ENCODE measurements at places on chromosomes 13 and 19.
A peak's percentile ranks its signal among the peaks of the same experiment; 100 is the strongest.

GRCh38 chr13:28743020-28743419 is 24.2 kb upstream of the SLC46A3 start:
- DNase-seq = no peak

GRCh38 chr13:45626731-45627374 is 11.3 kb upstream of the ERICH6B start:
- DNase-seq = no peak

DNA sequence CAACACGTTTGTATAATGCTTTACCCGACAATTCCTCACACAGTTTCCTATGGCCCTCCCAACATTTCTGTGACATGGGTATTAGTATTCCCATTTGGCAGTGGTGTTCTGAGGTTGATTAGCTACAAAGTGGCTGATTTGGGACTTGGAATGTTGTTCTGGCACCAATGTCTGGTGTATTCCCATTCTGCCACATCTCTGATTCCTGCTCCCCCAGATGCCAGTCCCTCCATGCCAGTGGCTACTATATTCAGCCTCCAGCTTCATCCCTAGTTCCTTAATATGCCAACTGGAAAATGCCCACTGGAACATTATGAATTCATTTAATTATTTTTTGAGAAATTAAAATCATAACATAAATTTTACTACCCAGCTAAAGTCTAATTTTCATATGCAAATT is 60.6 kb upstream of the NBEA start:
- no peak for DNase-seq

- DNase-seq = no peak
These were observed 1315.4 kb downstream of the PCDH9 start for GRCh38 chr13:65914716-65915115.

DNA sequence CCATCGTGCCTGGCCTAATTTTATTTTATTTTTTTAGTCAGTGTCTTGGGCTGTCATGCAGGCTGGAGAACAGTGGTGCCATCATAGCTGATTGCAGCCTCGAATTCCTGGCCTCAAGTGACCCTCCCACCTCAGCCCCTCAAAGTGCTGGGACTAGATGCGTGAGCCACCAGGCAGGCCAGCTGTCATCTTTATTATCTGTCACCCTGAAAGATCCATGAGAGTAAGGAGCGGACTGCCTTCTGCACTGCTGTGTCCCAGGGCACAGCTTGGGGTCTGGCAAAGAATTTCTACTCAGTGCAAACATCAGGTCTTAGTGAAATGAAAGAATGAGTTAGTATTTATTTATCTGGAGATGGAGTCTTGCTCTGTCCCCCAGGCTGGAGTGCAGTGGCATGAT is 9.5 kb upstream of the TLE5 start:
- no peak for DNase-seq

DNA sequence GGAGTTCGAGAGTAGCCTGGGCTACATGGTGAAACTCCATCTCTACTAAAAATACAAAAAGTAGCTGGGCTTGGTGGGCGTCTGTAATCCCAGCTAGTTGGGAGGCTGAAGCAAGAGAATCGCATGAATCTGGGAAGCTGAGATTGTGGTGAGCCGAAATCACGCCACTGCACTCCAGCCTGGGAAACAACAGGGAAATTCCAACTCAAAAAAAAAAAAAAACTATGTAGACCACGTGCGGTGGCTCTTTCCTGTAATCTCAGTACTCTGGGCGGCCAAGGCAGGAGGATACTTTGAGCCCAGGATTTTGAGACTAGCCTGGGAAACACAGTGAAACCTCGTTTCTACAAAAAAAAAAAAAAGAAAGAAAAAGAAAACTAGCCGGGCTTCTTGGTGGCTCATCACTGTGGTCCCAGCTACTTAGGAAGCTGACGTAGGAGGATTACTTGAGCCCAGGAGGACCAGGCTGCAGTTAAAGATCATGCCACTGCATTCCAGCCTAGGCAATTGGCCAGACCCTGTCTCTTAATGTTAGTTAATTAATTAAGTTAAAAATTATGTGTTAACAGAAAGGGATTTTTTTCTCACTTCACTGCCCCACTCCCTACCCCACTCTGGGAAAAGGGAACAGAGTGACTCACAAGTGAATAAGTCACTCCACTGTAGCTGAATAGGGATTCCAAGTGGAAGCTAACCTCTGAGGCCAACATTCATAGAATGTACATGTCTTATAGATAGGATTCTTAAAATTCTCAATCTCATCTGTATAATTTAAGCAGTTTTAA is 2.2 kb downstream of the ZNF83 start:
- no peak for DNase-seq

DNA sequence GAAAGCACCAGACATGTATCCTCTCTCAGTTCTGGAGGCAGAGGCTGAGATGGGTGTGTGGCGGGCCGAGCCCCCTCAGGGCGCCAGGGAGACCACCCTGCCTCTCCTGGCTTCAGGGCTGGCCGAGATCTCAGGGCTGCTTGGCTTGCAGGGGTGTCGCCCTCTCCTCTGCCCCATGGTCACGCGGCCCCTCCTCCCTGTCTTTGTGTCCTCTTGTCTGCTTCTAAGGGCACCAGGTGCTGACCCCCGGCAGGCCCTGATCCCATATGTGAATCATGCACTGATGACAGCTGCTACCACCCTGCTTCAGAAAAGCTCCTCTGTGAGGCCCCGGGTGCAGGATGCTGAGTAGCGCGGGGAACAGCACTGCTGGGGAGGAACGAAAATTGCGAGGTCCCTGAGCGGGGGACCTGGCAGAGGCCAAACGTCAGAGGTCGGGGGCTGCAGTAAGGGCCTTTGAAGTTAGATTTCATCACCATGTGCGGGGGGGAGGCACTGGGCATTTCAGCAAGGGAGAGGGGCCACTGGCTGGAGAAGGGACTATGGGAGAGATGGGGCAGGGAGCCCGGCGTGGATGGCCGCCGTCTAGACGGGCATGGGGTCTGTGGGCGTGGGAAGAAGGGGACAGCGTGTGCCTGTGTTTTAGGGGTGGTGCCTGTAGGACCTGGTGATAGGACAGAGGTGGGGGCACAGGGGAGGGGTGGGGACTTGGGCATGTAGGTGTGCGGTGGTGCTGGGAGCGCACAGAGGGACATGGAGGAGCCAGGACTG is 125.2 kb downstream of the KDM4B start:
- no peak for DNase-seq

GRCh38 chr19:39200803-39201115 is 3.3 kb downstream of the SYCN start:
- DNase-seq = no peak

DNA sequence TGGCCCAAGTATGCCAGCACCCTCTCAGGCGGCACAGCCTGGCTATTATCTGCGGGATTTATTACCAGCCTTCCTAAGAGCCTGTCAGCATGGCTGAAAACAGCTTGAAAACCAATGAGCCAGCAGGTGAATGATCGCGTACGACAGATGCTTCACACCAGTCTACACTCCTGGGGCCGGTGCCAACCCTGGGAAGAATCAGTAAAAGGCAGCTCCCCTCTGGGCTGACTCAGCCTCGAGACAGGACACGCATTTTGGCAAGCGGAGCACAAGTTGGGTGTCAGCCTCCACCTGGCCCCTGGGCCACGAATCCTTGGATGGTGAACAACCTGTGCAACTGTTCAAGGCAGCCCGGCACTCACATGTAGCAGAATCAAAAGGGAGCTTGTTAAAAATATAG is 15.6 kb downstream of the EMP3 start:
- DNase-seq = no peak

DNA sequence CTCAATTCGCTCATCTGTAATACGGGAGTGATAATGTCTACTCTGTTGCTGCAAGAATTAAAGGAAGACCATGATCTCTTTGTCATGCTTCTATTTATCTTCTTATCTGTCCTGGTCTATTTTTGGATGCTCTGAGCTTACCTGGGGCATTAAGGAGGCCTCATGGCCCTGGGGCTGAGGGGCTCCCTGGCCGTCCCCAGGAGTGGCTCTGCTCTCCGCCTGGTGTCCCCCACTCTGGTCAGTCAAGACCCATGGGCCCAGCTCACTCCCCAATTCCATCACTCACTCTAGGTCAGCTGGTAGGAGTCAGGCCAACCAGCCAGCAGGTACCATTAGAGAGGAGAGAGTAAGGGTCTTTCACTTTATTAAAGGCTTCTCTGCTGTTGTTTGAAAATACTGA is 1.1 kb upstream of the CHST8 start:
- DNase-seq = no peak

DNA sequence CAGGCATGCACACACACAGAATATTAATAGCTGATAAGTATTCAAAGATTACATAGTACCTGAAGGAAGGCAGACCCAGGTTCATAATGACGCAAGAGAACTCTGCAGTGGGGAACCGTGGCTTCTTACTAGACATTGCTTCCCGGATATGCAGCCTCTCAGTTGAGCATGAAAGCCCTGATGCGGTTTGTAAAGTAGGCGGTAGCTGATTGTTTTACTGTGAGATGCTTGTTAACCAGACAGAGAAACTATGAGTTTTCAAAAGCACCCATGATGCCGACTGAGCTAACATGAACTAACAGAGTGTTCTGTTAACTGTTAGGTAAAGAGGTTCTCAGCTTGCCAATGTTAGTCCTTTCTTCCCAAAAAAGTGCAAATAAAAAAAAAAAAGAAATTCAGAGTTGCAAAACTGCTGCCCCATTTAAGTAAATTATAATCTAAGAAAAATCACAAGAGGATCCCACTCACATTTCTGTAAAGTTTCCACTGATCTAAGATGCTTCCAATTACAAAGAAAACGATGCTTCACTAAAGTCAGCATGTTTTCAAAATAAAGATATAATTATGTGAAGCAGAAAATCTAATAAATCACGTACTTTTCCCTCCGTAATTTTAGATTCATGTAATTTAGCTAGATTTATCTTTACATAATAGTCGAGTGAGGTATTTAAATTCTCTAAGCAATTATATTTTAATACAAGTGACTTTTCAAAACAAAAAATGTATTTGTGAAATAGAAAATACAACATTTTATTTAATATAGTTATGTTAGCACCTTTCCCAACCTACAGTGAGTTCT is 2.2 kb downstream of the FLT1 start:
- DNase-seq = no peak

- no peak for DNase-seq
These were observed 667.0 kb downstream of the LIG4 start for GRCh38 chr13:107548338-107548737.

GRCh38 chr13:26019251-26019650 is 32.6 kb downstream of the SHISA2 start:
- no peak for DNase-seq

- peak; percentile 89 for DNase-seq
These were observed 7.3 kb upstream of the HOOK2 start for GRCh38 chr19:12782424-12783290.

DNA sequence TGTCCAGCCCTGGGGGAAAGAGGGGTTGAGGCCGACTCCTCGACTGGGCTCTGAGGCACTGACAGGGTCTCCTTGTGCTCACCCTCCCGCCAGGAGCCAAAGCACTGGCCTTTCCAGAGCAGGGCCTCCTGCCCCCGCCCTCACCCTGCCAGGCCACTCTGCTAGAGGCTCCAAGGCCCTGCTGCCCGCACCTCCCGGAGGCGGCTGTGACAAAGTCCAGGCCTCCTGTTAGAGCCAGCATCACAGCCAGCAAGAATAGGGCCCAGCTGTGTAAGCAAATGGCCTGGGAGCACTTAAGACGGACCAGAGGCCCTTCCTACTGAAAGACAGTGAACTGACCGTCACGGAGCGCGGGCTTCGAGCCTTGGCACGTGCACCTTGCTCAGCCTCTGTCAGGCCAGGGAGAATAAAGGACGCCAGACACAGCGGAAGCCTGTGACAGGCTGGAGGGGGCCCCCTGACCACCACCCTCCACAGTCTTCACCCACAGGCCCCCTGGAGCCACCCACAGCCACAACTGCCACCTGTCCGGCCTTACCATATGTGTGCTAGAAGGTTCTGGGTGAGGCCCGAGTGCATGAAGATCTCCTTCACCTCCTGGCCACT is 50.9 kb downstream of the EPS15L1 start:
- no peak for DNase-seq

- DNase-seq = no peak
These were observed 41.8 kb upstream of the ZNF429 start for GRCh38 chr19:21463449-21464105.

DNA sequence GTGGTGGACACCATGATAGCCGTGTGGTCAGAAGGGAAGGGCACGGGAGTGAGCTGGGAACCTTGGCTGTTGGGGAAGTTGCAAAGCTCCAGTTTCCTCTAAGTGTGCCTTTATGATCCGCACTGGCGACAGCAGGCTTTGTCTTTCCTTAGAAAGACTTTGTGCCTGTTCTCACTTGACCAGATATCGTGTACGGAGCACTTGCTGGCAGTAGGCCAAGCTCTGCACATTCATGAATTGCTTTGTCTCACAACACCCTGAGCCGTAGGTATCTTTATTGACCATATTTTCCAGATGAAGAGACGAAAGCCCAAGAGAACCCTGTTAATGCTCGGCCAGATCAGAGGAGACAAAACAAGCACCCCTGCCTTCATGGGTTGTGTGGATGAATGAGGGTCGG is 15.1 kb downstream of the CUL4A start:
- no peak for DNase-seq

- DNase-seq = no peak
These were observed 3.8 kb upstream of the UQCR11 start for GRCh38 chr19:1609103-1609396.

DNA sequence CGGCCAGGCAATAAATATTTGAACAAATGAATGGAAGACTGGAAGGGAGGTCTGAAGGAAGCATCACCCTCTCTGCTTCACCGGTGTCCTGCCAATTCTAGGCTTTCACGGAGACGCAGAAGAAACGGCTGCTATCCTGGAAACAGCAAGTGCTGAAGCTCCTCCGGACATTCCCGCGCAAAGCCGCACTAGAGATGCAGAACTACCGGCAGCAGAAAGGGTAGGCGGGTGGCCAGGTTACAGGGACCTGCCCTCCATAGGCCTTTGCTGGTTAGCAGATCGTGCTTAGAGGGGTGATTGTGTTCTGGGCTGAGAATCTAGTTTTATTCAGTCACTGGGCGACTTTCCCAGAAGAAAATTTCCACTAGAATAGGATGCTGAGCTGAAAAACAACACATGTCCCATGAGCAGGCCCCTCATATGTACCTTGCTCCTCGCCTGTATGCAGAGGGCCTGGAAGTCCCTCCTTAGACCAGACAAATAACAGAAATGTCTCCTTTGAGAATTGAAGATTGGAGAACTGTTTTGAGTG is 11.0 kb downstream of the PAF1 start:
- no peak for DNase-seq

- no peak for DNase-seq
These were observed 305.4 kb upstream of the SLITRK1 start for GRCh38 chr13:84187626-84188025.

DNA sequence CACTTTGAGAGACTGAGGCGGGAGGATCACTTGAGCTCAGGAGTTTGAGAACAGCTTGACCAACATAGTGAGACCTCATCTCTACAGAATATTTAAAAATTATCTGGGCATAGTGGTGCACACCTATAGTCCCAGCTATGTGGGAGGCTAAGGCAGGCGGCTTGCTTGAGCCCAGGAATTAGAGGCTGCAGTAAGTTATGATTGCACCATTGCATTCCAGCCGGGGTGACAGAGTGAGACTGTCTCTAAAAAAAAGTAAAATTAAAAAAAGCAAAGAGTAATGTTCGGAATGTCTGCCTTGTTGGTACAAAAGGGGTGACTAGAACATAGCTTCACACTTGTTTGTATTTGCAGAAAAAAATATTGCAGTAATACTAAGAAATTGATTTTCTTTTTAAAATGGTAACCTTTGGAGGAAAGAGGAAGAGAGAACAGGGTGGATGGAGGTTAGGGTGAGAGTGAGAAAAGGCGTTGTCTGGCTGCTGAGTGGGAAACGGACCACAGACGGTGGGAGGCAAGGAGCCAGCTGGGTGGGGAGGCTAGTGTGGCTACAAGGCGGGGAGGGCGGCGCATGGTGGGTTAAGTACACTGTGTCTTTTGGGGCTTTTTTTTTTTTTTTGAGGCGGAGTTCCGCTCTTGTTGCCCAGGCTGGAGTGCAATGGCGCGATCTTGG is 10.2 kb downstream of the PPP1R14A start:
- no peak for DNase-seq

- DNase-seq = no peak
These were observed 1.5 kb downstream of the GIPC3 start for GRCh38 chr19:3586707-3587346.
